ENCODE measurements at places on chromosomes 4 and X.

GRCh38 chrX:121146059-121146628 lies 98.7 kb downstream of the GLUD2 start:
- DNase-seq: no peak

DNA sequence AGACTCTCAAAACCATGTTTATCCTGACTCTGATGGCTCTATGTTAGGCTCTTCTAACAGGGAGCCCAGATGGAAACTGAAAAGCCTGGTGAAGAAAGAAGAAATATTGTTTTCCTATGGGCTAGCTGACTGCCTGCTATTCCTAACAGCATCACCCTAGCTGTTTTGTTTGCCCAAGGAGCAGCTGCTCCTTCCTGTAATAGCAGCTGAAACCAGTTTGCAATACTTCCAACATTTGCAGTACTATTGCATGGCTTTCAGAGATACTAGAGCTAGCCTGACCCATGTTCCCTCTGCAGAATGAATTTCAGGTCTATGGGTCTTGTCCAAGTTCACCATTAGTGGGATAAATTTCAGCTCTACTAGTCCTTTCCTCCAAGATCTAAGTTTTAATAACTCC lies 495.2 kb downstream of the INPP4B start:
- no peak for DNase-seq

- no peak for DNase-seq
These were observed 263.2 kb downstream of the DHX15 start for GRCh38 chr4:24321131-24321530.

GRCh38 chrX:2521927-2522386 lies 21.2 kb upstream of the DHRSX start:
- no peak for DNase-seq

- DNase-seq: no peak
These were observed 62.5 kb downstream of the CHRDL1 start for GRCh38 chrX:110733166-110733565.

GRCh38 chrX:22268706-22269105 lies 4.0 kb upstream of the CBLL2 start:
- DNase-seq: no peak

GRCh38 chr4:122652379-122652778 lies 31.5 kb upstream of the IL21 start:
- no peak for DNase-seq

DNA sequence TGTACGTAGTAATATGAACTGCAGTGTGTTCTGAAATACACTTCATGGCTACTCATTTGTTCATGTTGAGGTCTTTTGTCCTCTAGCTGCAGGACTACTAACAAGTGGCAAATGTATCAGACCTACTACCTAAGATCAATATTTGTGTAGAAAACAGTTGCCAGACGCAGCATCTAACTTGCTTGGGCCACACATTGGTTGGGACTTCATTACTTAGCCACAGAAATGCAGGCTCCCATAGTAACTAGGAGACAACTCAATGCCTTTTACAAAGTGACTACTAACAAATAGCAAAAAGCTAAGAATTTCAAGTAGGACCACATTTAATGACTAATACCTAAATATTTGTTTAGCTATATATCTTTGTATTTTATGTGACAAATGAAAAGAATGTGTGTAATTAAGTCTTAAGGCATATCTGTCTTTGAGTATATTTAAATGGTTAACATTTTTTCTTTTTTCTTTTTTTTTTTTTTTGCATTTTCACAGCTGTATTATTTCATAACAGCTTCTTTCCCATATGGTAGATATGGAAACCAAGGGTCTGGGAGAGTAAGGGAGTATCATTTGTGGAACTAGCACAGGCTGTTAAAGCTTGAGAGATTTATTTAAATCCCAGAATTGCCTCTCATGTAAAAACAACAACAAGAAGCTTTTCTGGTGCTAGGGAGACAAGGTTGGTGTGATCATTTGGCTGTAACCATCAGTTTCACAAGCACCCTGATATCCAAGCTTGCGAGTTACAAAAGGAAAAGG lies 2.7 kb downstream of the CT47C1 start:
- DNase-seq: no peak

GRCh38 chrX:139560221-139560620 lies 29.7 kb downstream of the F9 start:
- no peak for DNase-seq

GRCh38 chr4:115678425-115678941 lies 565.1 kb upstream of the NDST4 start:
- DNase-seq: no peak

GRCh38 chrX:9327747-9328145 lies 137.1 kb upstream of the TBL1X start:
- DNase-seq: no peak

DNA sequence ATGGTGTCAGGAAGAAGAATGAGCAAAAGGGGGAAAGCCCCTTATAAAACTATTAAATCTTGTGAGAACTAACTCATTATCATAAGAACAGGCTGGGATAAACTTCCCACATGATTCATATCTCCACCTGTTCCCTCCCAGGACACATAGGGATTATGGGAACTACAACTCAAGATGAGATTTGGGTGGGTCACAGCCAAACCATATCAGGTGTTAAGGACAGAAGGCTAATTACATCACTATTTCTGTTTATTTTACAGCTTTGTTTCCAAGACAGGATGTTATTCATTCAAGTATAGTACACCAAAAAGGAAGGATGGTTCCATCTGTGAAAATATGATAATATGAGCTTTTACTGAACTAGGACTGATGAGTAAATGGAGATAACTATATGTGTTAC lies 63.7 kb upstream of the ARSJ start:
- no peak for DNase-seq

- DNase-seq: no peak
These were observed 130.2 kb downstream of the CHRDL1 start for GRCh38 chrX:110665223-110666002.

DNA sequence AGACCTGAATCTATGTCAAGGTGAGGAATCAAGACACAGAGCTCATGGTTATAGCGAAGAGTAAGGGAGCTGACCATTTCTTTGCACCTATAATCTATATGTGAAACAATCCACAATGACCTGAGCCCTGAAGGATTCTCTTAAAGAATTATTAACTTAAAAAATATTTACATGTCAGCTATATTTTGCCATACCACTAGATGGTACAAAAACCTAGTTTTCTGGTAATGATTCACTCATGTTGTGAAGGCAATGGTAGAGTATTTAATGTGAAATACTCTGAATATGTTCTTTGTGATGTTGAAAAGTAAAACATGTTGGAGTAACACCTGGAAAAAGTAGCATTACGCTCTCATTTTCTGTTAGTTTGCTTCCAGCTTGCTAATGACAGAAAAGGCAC lies 40.0 kb downstream of the VGLL1 start:
- no peak for DNase-seq

GRCh38 chr4:171985129-171985528 lies 171.9 kb downstream of the GALNTL6 start:
- DNase-seq: no peak

- no peak for DNase-seq
These were observed 5.9 kb downstream of the ANXA10 start for GRCh38 chr4:168098248-168098717.

DNA sequence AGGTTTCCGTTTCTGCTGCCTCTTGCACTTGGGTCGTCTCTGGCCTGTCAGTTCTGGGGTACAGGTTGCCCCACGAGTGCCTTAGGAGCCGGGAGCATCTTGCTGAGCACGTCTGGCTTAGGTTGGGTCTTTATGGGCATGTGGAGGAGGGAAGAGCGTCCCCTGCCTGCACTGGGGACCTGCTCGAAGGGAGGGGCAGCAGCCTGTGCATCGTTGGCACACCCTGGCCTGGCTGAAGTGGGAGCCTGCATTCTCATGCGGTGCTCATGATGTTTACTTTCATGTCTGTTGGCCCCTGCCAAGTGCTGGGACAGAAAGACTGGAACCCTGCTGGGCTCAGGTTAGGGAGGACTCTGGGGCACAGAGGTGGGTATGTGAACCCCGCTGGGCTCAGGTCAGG lies 23.8 kb upstream of the TADA2B start:
- DNase-seq: no peak

DNA sequence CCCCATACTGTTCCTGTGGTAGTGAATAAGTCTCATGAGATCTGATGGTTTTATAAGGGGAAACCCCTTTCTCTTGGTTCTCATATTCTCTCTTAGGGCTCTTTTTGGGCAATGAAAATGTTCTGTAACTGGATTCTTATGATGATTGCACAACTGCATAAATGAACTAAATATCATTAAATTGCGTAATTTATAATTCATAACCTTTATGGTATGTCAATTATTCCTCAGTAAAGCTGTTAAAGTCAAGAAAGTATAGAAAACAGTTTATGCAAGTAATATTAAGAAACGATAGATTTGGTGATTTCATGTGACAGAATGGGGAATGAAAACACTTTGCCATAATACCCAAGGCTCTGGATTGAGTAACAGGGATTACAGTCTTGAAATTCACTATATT lies 33.5 kb upstream of the SPANXD start:
- DNase-seq: no peak

DNA sequence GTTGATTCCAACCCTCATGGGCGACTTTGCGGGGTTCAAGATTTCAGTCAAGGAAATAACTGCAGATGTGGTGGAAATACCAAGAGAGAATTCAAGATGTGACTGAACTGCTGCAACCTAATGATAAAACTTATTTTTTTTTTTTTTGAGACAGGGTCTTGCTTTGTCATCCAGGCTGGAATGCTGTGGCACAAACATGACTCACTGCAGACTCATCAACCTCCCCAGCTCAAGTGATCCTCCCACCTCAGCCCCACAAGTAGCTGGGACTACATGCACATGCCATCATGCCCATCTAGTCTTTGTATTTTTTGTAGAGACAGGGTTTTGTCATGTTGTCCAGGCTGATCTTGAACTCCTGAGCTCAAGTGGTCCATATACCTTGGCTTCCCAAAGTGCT lies 19.5 kb upstream of the WDFY3 start:
- DNase-seq: no peak

DNA sequence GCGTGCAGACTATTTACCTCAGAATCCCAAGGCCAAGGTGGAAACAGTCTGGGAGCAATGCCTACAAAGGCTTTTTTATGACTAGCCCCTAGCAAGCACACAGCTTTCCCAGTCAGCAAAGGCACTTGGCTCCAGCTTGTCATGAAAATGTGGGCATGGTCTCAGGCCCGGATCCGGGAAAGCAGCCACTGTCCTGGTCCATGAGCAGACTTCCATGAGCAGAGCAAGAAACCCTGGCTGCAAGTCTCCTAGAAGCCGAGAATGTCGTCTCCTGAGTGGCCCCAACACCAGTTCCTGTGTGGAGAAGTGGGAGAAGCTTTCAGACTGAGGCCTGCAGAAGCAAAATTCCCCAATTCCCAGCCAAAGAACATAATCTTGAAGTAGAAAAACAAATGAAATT lies 190.5 kb downstream of the MID1 start:
- no peak for DNase-seq

GRCh38 chrX:6384371-6384770 lies 150.5 kb downstream of the VCX3A start:
- no peak for DNase-seq

DNA sequence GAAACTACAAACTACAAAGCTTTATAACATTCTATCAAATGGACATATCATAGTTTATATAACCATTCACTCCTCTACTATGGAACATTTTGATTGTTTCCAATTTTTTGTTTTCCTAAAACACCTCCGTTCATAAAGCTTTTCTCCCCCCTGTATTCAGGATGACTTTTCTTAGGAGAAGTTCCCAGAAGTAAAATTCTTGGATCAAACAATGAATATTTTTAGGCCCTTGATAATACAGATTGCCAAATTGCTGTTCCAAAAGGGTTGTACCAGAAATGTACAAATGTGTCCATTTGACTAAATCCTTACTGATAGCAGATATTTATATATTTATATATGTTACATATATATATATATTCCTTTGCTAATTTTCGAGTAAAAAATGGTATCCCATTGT lies 77.8 kb downstream of the GPC3 start:
- no peak for DNase-seq

DNA sequence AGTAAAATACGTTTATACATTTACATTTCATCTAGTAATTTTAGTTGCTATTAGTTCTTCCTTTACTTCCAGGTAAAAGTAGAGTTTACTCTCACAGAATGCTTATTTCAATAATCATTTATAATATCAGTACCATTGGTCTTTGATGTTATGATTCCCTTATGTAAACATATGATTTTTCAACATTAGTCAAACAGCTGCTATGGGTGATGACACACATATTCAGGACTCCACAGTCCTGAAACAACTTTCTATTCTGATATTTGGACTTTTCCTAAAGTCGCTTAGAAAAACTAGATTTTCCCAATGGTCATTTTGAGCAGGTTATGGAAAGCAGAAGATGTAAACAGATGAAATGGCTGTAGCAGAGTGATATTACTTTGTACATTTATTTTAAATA lies 369.8 kb downstream of the UNC5C start:
- DNase-seq: no peak

GRCh38 chr4:170083541-170083940 lies 6.2 kb downstream of the AADAT start:
- no peak for DNase-seq

- no peak for DNase-seq
These were observed 106.8 kb upstream of the SLC4A4 start for GRCh38 chr4:71232056-71232430.

DNA sequence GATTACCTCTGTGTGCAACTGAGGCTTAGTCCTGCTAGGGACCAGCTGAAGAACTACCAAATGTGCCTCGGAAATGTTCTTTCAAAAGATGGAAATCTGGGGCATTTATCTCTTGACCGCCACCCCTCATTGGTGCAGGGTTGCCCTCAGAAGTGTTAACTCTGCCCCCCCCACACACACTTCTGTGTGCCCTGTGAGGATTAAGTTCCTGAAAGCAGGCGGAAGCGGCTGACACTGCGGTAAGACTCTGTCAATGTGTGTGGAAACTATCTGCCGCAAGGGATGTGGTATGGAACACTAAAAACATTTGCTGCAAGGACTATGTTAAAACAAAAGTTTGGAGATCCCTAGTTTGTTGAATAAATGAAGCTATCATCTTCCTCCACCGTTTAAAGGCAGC lies 106.9 kb upstream of the NDP start:
- DNase-seq: no peak

GRCh38 chr4:46937493-46937892 lies 28.4 kb upstream of the COX7B2 start:
- no peak for DNase-seq

- no peak for DNase-seq
These were observed 129.8 kb upstream of the NKX1-1 start for GRCh38 chr4:1535926-1536578.

- DNase-seq: no peak
These were observed 138.6 kb upstream of the SMARCAD1 start for GRCh38 chr4:94068753-94069719.

DNA sequence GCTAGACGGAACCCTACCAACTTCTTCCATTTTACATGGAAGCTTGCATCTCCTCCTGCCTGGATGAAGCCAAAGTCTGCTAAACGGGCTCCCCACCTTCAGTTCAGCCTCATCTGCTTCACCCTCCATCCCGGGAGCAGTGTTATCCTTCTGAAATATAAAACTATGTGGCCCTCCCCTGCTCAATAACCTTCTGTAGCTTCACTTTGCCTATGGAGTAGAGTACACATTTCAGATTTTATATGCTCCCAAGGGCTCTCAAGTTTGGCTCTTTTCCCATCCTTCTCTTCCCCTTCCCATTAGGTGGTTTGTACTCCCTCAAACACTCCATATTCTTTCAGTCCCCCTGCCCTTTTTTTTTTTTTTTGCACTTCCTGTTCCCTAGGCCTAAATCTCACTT lies 115.9 kb upstream of the RAI2 start:
- no peak for DNase-seq

Measured in H54 (cell line).